RCC 7860 (cell line): ENCODE measurements at places on chromosomes 11 and 22.
A peak's percentile ranks its signal among the peaks of the same experiment; 100 is the strongest.

- DNase-seq: peak; percentile 72
These were observed 66.3 kb downstream of the PAK1 start for GRCh38 chr11:77407613-77408012.

GRCh38 chr22:46077669-46078099, 72.6 kb upstream of the PPARA start:
- DNase-seq: peak; percentile 27

GRCh38 chr11:63782749-63783148, 14.2 kb upstream of the ZFTA start:
- no peak for DNase-seq

- DNase-seq: no peak
These were observed 76.7 kb upstream of the KCNQ1OT1 start for GRCh38 chr11:2776351-2777061.

- no peak for DNase-seq
These were observed 9.8 kb downstream of the HDHD5 start for GRCh38 chr22:17149076-17149815.

- no peak for DNase-seq
These were observed 199.9 kb downstream of the MAML2 start for GRCh38 chr11:96143041-96143521.

- DNase-seq: no peak
These were observed 125.0 kb downstream of the KCNQ1OT1 start for GRCh38 chr11:2574553-2575535.

DNA sequence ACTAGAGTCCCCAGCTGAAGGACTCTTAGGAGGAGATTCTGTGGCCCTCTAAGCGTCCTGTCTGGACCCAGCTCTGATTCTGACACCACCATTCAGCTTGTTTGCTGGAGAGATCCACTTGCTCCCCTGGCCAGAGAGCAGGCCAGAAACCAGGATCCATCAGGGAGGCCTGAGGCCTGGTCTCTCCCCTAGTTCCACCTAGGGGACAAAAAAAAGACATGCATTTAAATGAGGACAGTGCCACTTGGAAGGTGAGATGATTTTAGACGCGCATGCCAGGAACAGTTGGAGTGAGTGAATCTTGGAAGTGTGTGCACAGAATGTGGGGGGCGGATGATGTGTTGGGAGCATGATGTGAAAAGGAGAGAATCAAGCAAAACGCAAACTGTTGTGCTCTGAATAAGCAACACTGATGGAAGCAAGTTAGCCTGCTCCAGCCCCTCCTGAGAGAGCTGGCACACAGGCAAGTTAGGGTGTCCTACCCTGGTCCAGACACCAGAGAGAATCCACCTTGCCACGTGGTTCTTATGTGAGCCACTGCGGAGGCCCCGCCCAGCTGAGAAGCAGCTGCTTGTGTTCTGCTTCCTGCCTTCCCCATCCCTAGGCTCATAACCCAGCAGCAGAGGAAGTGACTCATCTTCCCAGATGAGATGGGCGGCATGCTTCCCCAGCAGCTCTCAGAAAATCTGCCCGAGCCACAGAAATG, 8.0 kb upstream of the SLCO2B1 start:
- peak; percentile 84 for DNase-seq

- no peak for DNase-seq
These were observed 15.5 kb downstream of the CECR2 start for GRCh38 chr22:17384612-17385330.

- DNase-seq: no peak
These were observed 11.9 kb upstream of the CD44 start for GRCh38 chr11:35126879-35127581.

DNA sequence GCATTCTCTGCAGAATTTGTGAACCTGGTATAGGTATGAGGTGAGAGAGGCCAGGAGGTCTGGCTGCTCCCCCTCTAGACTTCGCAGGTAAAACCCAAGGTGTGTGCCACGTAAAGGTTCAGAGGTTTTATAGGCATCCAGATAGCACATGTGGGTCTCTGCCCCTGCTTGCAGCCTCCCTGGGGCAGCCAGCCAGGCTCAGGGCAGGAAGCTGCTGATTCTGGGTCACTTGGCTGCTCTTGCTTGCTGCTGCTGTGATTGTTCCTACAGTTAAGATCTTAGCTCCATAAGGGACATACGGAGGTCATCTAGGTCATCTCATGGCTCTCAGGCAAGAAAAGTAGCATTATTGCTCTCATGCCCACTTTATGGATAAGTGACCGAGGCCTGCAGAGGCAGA, 30.2 kb downstream of the ZBTB16 start:
- DNase-seq: no peak

- no peak for DNase-seq
These were observed 143.0 kb downstream of the APIP start for GRCh38 chr11:34773211-34773610.

- DNase-seq: peak; percentile 38
These were observed 31.3 kb upstream of the WNT7B start for GRCh38 chr22:46008291-46008690.

GRCh38 chr11:86919557-86920210, 35.5 kb downstream of the FZD4 start:
- DNase-seq: peak; percentile 33

- DNase-seq: no peak
These were observed 10.6 kb downstream of the MYH9 start for GRCh38 chr22:36377022-36377631.

DNA sequence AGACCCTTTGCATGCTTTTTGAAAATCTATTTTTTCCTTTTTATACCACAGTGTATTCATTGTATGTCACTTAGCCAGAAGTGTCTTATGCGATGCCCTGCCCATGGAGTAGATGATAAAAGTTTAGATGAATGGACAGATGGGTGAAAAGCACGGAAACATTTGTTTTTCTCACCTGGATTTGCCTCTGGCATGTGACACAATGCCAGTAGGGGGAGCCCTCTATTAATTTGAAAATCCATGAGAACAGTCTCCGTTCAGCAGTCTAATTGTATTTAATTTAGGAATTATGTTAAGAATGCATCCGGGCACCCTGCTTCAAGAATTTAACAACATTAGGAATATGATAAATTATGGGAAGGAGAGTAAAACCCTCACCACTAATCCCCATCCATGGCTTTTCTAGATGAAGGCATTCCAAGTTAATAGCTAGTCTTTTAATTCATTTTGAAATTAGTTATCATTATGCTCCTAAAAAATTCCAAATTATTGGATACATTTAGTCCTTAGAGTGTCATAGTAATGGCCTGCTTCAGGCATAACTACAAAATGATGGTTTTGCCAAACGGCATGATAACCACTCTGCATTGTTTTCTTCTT, 55.3 kb upstream of the ALKBH3 start:
- DNase-seq: no peak

DNA sequence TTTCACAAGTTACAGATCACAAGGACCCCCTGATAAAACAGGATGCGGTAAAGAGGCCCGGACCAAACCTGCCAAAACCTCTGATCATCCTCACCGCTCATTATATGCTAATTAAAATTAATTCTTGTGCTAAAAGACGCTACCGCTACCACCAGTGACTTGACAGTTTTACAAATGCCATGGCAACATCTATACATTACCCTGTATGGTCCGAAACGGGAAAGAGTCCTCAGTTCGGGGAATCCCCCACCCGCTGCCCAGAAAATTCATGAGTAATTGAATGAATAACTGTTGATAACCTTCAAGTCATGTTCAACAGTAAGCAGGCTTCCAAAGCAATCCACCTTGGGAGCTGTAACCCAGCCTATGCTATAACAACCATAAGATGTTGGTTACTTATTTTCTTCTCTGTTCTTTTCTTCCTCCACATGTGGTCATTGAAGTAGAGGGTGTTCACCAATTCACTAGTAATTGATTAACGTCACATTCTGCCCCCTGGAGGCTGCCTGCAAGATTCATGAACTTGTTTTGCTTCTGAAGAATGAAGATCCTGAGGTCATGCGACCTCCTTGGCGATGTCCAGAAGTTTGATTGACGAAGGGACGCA, 20.6 kb downstream of the APOBEC3H start:
- DNase-seq: peak; percentile 23

DNA sequence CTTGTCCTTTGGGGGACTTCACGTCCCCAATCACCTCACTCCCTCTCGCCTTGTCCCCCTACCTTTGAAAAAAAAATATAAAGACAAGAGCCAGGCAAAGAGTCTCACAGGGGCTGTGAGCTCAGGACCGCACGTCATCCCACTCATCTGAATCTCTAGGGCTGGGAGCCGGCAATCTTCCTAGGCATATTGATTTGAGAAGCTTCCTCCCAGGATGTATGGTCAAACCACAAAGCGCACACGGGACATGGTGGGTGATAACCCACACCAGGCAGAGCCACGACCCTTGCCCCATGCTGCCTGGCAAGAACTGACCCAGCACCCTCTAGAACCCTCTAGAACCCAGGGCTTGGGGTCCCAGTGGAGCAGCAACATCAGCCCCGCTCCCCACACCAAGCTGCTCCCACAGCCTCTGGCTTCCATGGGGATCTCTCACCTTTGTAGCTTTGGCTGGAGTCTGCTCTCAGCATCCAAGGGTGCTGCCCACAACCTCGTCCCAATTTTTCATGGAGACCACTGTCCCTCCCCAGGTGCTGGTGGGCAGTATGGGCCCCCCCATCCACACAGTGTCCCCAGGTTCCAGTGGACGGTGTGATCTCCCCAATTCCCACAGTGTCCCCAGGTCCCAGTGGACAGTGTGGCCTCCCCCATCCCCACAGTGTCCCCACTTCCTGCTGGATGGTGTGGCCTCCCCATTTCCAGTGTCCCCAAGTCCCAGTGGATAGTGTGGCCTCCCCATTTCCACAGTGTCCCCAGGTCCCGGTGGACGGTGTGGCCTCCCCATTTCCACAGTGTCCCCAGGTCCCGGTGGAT, 85.2 kb upstream of the FGF3 start:
- no peak for DNase-seq

GRCh38 chr11:105371311-105371710, 231.7 kb upstream of the CARD18 start:
- DNase-seq: no peak

DNA sequence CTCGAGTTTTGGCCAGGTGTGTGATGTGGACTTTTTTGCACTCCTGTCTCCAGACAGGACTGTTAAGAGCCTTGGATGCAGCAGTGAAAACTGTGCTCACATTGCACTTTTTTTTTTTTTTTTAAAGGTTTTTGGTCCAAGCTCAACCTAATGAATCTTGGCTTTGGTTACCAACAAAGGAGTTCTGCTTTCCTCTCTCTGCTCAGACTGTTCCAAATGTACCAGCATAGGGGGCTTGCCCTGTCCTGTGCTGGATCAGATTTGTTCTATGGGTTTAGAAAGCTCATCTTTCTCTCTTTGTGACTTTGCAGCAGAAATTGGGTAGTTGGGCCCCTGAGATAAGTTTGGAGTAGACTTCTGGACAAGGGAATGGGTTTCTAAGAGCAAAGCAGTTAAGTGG, 45.3 kb downstream of the POLD3 start:
- DNase-seq: no peak

DNA sequence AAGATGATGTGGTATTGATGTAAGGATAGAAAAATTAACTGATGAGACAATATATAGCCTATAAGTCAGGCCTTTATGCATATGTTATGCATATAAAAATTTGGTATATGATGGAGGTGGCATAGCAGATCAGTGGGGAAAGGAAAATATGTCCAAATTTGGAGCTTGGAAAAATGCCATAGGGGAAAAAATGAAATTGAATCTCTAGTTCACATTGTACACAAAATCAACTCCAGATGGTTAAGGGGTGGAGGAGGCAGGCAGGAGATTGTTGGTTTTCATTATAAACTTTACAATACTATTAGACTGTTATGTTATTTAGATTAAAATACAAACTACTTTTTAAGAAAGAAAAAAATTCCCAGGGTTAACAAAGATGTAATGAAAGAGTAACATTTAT, 15.1 kb upstream of the CD3E start:
- no peak for DNase-seq

- DNase-seq: no peak
These were observed 1.3 kb downstream of the FAM180B start for GRCh38 chr11:47587723-47588326.

DNA sequence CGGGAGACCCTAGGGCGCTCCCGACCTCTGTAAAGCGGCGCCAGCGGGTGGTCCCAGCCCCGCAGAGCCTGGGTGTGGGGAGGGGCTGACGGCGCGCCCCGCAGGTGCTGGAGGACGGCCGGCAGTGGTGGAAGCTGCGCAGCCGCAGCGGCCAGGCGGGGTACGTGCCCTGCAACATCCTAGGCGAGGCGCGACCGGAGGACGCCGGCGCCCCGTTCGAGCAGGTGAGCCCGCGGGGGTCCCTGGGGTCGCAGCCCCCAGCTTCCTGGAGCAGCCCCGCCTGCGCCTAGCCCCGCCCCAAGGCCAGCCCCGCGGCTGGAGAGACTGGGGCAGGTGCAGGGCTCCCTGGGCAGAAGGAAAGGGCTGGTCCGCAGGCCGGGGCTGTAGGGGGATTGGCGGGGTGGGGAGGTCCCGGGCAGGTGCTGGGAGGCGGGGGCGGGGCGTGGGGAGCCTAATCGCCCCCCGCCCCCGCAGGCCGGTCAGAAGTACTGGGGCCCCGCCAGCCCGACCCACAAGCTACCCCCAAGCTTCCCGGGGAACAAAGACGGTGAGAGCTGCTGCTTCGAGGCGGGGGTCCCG, 19.7 kb downstream of the EPS8L2 start:
- DNase-seq: no peak

DNA sequence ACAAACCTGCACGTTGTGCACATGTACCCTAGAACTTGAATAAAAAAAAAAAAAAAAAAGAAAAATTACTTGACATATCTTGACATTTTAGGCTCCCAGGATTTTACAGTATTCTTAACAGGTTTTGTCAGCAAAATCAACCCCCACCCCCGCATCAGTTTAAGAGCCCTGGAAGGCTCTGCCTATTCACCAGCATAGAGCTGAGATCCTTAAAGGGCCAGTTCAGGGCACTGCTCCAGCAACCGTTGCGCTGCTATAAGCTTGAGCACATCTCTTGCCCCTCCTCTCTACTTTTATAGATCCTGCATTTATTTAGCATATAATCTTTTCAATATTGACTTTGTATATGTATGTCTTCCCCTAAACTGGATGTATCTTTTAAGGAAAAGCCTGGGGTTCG, 697 bp upstream of the PAFAH1B2 start:
- no peak for DNase-seq

DNA sequence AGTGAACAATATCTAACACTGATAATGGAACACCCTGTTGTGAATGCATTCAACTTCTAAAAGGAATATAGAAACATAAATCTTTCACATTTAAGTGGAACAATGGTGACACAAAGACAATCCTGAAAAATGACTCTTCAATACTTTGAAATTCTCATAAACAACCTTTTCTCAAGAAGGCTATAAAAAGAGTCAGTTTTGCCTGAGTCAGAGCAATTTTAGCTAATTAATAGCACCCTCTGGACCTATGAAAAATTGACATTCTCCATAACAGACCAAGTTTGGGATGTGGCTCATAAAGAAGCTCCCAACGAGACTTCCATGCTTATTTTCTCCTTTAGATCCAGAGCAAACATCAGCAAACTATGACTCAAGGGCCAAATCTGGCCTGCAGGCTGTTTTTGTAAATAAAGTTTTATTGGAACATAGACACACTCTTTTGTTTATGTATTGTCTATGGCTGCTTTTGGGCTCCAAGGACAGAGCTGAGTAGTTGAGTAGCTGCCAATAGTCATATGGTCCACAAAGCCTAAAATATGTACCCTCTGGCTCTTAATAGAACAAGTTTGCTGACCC, 108.0 kb downstream of the MAML2 start:
- no peak for DNase-seq

- peak; percentile 56 for DNase-seq
These were observed 30.5 kb upstream of the FNBP4 start for GRCh38 chr11:47797633-47798032.
